Esophagus squamous epithelium (tissue), 5 donors: ENCODE measurements at places on chromosomes 6 and 20.

GRCh38 chr6:158818581-158819212 is 471 bp downstream of the EZR start:
- H3K27ac ChIP-seq: peak overlapping the region; percentile 99
- H3K27me3 ChIP-seq: no peaks in the 10 kb centered on the region
- H3K4me1 ChIP-seq: peaks cover 10% of the 10 kb centered on the region
- H3K4me3 ChIP-seq: peak overlapping the region; percentile 73

DNA sequence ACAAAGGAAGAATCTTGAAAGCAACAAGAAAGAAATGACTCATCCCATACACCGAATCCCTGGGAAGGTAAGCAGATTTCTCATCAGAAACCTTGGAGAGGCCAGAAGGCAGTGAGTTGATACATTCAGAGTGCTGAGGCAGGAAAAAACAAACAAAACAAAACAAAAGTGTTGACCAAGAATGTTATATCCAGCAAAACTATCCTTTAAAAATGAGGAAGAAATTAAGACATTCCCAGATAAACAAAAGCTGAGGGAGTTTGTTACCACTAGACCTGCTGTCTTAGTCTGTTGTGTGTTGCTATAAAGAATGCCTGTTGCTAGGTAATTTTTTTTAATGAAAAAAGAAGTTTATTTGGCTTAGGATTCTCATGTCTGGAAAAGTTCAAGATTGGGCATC is 33.7 kb upstream of the PPP1R3G start:
- H3K4me1 ChIP-seq: no peaks in the 10 kb centered on the region
- no peaks in the 10 kb centered on the region for H3K27me3 ChIP-seq
- DNase-seq: no peak
- H3K4me3 ChIP-seq: no peak overlapping the region
- no peak overlapping the region for H3K27ac ChIP-seq

DNA sequence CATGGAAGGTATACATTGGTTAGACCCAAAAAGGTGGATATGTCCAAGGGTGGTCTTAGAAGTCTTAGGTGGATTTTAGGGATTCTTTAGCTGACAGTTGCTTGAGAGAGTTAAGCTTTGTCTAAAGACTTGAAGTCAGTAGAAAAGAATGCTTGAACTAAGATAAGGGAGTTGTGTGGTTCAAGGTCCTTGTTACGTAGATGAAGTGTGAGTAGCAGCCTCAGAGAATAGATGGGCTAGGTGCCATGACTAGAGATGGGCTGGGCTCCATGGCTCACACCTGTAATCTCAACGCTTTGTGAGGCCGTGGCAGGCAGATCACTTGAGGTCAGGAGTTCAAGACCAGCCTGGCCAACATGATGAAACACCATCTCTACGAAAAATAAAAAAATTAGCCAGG is 1.7 kb downstream of the SHLD1 start:
- no peak for DNase-seq
- H3K4me3 ChIP-seq: no peak overlapping the region
- H3K4me1 ChIP-seq: peaks cover 8% of the 10 kb centered on the region
- H3K27me3 ChIP-seq: no peaks in the 10 kb centered on the region
- no peak overlapping the region for H3K27ac ChIP-seq
- H3K36me3 ChIP-seq: no peaks in the 10 kb centered on the region

DNA sequence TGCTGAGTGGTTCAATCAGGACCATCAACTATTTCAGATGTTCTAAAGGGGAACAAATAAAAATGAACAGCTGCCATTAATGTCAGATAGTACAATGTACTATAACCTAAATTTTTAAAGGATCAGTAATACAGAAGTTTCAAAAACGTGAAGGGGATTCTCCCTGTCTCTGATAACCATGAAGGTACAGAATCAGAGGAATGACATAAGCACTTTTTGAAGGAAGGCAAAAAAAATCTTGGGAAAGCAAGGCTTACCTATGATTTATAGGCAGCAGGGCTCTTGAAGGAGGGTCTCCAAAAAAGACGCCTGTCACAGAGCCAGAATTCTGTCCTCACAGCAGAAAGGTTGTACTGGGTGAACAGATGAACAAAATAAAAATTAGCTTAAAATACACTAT is 20.1 kb downstream of the DEK start:
- no peak for DNase-seq
- no peaks in the 10 kb centered on the region for H3K4me1 ChIP-seq
- H3K27me3 ChIP-seq: no peaks in the 10 kb centered on the region
- no peaks in the 10 kb centered on the region for H3K36me3 ChIP-seq

- no peak overlapping the region for H3K27ac ChIP-seq
- no peak overlapping the region for H3K4me3 ChIP-seq
- no peaks in the 10 kb centered on the region for H3K36me3 ChIP-seq
- no peaks in the 10 kb centered on the region for H3K27me3 ChIP-seq
- H3K4me1 ChIP-seq: no peaks in the 10 kb centered on the region
- DNase-seq: no peak
Measured at GRCh38 chr6:54595844-54596243, 250.7 kb upstream of the FAM83B start.

GRCh38 chr6:79468587-79468986 is 68.6 kb downstream of the LCA5 start:
- H3K36me3 ChIP-seq: no peaks in the 10 kb centered on the region
- peaks cover 18% of the 10 kb centered on the region for H3K4me1 ChIP-seq
- H3K4me3 ChIP-seq: no peak overlapping the region
- no peaks in the 10 kb centered on the region for H3K27me3 ChIP-seq

GRCh38 chr20:20184149-20184548 is 131.8 kb downstream of the CFAP61 start:
- no peak overlapping the region for H3K27ac ChIP-seq
- H3K27me3 ChIP-seq: no peaks in the 10 kb centered on the region
- DNase-seq: no peak
- H3K4me1 ChIP-seq: no peaks in the 10 kb centered on the region
- H3K36me3 ChIP-seq: no peaks in the 10 kb centered on the region
- no peak overlapping the region for H3K4me3 ChIP-seq

DNA sequence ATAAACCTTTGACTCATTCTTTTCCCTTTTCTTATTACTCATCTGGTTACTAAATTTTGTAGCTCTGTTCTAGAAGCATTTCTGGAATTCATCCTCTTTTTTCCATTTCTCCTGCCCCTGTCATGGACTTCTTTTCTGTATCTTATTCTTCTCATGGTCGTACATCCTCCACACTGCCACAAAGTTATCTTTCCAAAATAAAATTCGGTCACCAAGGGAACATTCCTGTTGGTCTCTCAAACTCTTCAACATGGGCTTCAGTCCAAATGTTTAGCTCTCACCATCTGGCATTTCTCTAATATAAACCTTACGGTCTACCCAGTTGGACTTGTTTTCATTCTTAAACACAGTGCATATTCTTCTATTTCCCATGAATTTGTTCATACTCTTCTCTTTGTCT is 428.8 kb upstream of the ID4 start:
- no peaks in the 10 kb centered on the region for H3K4me1 ChIP-seq
- no peak overlapping the region for H3K4me3 ChIP-seq
- H3K27me3 ChIP-seq: no peaks in the 10 kb centered on the region
- no peaks in the 10 kb centered on the region for H3K36me3 ChIP-seq
- DNase-seq: no peak
- no peak overlapping the region for H3K27ac ChIP-seq

- H3K27me3 ChIP-seq: no peaks in the 10 kb centered on the region
- H3K4me1 ChIP-seq: peaks cover 37% of the 10 kb centered on the region
- peak overlapping the region; percentile 100 for H3K27ac ChIP-seq
- DNase-seq: no peak
- no peaks in the 10 kb centered on the region for H3K36me3 ChIP-seq
Measured at GRCh38 chr20:17570347-17571152, 675 bp downstream of the DSTN start.

DNA sequence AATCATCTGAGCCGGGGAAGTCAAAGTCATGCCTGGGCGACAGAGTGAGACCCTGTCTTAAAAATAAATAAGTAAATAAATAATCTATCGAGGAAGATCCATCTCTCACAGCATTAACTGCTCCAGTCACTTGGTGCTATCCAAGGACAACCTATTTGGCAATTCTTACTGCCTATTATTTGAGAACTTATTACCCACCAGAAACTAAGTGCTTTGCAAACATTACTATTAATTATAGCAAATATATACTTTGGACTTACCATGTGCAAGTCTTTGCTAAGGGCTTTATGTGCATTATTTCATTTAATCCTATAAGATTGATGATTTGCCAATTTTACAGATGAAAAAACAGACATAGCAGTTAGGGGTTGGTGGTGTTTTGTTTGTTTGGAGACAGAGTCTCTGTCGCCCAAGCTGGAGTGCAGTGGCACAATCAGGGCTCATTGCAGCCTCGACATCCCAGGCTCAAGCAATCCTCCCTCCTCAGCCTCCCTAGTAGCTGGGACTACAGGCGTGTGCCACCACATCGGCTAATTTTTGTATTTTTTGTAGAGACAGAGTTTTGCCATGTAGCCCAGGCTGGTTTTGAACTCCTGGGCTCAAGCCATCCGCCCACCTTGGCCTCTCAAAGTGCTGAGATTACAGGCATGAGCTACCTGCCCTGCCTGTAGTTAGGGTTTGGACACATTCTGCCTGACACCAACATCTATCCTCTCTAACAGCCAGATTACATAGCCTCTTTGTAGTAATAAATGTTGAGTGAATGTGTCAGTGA is 933 bp upstream of the APOM start:
- no peak overlapping the region for H3K4me3 ChIP-seq
- no peaks in the 10 kb centered on the region for H3K27me3 ChIP-seq
- no peak overlapping the region for H3K27ac ChIP-seq
- peaks cover 48% of the 10 kb centered on the region for H3K4me1 ChIP-seq
- peaks cover 4% of the 10 kb centered on the region for H3K36me3 ChIP-seq

- no peaks in the 10 kb centered on the region for H3K4me1 ChIP-seq
- no peaks in the 10 kb centered on the region for H3K36me3 ChIP-seq
- no peak overlapping the region for H3K4me3 ChIP-seq
- H3K27me3 ChIP-seq: no peaks in the 10 kb centered on the region
Measured at GRCh38 chr20:60087563-60088105, 129.4 kb downstream of the CDH26 start.

- no peaks in the 10 kb centered on the region for H3K27me3 ChIP-seq
- no peak for DNase-seq
- no peaks in the 10 kb centered on the region for H3K4me1 ChIP-seq
- no peaks in the 10 kb centered on the region for H3K36me3 ChIP-seq
- H3K4me3 ChIP-seq: no peak overlapping the region
Measured at GRCh38 chr20:19631410-19631809, 126.6 kb upstream of the RIN2 start.

DNA sequence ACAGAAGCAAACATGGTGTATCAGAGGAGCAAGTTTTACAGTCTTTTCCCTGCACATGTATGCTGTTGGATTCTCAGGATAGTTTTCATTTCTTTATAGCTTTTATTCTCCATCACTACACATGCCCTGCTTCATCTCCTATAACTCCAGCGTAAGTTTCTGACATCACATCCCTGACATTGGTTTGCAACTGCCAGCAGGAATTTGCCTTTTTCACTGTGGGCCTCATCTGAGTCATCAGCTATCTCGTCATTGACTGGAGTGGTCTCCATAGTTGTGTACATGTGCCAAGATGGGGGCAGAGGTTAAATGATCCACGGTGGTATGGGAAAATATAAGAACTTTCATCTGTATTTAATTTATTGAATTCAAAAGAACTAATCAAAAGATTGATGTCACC is 96.7 kb downstream of the SLX4IP start:
- H3K36me3 ChIP-seq: no peaks in the 10 kb centered on the region
- H3K27ac ChIP-seq: no peak overlapping the region
- no peak overlapping the region for H3K4me3 ChIP-seq
- no peaks in the 10 kb centered on the region for H3K4me1 ChIP-seq
- no peaks in the 10 kb centered on the region for H3K27me3 ChIP-seq
- no peak for DNase-seq

- no peaks in the 10 kb centered on the region for H3K27me3 ChIP-seq
- no peak overlapping the region for H3K4me3 ChIP-seq
- H3K27ac ChIP-seq: no peak overlapping the region
- H3K4me1 ChIP-seq: no peaks in the 10 kb centered on the region
Measured at GRCh38 chr20:16243470-16243869, 329.8 kb downstream of the KIF16B start.

DNA sequence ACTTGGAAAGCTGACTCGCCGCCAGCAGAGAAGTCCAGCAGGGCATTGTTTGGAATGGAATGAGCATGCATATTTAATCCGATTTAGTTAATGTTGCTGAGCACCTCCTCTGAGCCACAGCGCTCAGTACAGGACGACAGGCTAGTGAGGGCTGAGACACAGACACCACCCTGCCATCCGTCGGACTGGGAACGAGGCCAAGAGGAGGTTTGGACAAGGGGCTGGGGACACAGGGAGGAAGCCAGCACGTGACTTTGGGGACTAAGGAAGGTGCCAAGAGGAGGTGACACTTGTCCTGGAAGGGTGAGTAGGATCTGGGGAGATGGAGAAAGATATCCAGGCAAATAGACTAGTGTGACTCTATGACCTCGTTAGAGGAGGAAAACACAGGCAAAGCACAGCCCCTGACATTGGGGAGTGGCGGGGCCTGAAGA is 152.5 kb upstream of the ECI2 start:
- H3K36me3 ChIP-seq: no peaks in the 10 kb centered on the region
- no peaks in the 10 kb centered on the region for H3K27me3 ChIP-seq
- no peak overlapping the region for H3K27ac ChIP-seq
- H3K4me1 ChIP-seq: no peaks in the 10 kb centered on the region
- H3K4me3 ChIP-seq: no peak overlapping the region

DNA sequence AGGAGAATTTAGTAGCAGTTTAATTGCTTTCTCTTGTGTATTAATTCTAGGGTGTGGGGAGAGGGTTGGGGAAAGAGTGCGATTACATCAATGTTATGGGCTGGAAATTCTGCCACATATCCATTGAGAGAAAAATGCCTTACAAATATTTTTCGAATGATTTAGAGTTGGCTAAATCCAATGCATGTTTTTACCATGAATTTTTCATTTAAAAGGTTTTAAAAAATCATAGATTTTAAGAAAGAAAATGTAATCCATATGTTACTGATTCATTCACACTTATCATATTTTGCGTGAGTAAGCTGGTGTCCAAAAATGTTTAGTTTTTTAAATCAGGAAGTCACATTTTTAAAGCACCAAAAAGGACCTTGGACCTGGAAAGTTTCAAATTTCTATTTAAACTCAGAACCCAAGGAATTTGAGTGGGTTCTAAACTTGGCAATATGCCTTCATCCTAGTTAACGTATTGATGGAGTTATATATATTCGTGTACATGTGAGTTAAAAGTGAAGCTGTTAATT is 627.4 kb upstream of the CITED2 start:
- H3K36me3 ChIP-seq: no peaks in the 10 kb centered on the region
- H3K27ac ChIP-seq: no peak overlapping the region
- no peak for DNase-seq
- H3K4me3 ChIP-seq: no peak overlapping the region
- H3K27me3 ChIP-seq: no peaks in the 10 kb centered on the region
- no peaks in the 10 kb centered on the region for H3K4me1 ChIP-seq

- no peaks in the 10 kb centered on the region for H3K36me3 ChIP-seq
- no peaks in the 10 kb centered on the region for H3K27me3 ChIP-seq
- H3K27ac ChIP-seq: no peak overlapping the region
Measured at GRCh38 chr20:41992481-41992880, 374.3 kb upstream of the CHD6 start.

- peaks cover 6% of the 10 kb centered on the region for H3K4me1 ChIP-seq
- no peaks in the 10 kb centered on the region for H3K36me3 ChIP-seq
- H3K27ac ChIP-seq: no peak overlapping the region
- H3K4me3 ChIP-seq: no peak overlapping the region
Measured at GRCh38 chr6:167797476-167798265, 29.0 kb upstream of the AFDN start.
